ENCODE measurements at places on chromosomes 6 and 20.

GRCh38 chr6:19988555-19988954, 151.4 kb downstream of the ID4 start:
- peak; percentile 14 for DNase-seq

- DNase-seq = no peak
These were observed 17.0 kb downstream of the CRISP1 start for GRCh38 chr6:49849213-49849907.

GRCh38 chr6:154868143-154868594, 126.9 kb upstream of the TIAM2 start:
- no peak for DNase-seq

DNA sequence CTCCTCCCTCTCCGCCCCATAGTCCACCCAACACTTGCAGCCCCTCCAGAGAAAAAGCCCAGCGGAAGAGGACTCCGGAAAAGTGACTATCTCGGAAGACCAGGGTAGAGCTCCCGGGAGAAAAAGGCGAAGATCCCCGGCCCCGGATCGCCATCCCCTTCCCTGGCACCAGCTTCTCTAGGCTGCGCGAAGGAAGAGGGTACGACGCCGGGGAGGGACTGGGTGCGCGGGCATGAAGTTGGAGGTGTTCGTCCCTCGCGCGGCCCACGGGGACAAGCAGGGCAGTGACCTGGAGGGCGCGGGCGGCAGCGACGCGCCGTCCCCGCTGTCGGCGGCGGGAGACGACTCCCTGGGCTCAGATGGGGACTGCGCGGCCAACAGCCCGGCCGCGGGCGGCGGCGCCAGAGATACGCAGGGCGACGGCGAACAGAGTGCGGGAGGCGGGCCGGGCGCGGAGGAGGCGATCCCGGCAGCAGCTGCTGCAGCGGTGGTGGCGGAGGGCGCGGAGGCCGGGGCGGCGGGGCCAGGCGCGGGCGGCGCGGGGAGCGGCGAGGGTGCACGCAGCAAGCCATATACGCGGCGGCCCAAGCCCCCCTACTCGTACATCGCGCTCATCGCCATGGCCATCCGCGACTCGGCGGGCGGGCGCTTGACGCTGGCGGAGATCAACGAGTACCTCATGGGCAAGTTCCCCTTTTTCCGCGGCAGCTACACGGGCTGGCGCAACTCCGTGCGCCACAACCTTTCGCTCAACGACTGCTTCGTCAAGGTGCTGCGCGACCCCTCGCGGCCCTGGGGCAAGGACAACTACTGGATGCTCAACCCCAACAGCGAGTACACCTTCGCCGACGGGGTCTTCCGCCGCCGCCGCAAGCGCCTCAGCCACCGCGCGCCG, 822 bp downstream of the FOXQ1 start:
- DNase-seq = no peak

- DNase-seq = no peak
These were observed 12.6 kb upstream of the CARMIL1 start for GRCh38 chr6:25266456-25267100.

Measured in islet precursor cell (in vitro differentiated cells).